ENCODE measurements at places on chromosomes 6 and 20.

DNA sequence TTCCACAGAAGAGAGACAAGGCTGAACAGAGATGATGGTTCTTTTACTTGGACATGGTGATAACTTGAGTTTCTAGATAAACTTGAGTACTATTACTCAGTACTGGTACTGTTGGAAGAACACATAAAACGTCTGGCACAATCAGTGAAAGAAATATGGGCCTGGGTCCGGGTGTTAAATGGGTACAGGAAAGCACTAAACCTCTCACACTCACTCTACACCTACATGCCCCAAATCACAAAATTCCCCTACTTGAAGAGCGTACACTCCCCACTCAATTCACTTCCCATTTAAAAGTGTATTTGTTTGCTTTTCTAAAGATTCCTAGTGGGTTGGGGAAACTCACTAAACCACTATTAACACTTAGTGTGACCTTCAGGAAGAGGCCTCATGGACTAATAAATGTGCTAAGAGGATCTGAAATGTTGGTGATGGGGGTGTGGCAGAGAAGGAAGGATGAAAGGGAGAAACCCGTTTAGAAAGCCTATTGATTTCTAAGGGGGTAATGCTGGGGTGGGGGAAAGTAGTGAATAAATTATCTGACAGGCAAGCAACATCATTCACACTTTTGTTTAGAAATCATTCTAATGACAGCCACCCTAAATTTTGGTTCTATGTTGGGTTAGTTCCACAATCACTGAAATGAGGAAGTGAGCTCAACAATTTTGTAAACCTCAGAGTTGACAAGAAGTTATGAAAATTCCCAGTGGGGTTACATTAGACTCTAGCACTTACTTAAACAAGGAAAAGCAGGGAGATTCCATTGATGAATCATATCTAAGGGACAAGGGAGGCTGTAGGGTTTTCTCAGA is 222.6 kb upstream of the MARCKS start:
- no peak for DNase-seq

DNA sequence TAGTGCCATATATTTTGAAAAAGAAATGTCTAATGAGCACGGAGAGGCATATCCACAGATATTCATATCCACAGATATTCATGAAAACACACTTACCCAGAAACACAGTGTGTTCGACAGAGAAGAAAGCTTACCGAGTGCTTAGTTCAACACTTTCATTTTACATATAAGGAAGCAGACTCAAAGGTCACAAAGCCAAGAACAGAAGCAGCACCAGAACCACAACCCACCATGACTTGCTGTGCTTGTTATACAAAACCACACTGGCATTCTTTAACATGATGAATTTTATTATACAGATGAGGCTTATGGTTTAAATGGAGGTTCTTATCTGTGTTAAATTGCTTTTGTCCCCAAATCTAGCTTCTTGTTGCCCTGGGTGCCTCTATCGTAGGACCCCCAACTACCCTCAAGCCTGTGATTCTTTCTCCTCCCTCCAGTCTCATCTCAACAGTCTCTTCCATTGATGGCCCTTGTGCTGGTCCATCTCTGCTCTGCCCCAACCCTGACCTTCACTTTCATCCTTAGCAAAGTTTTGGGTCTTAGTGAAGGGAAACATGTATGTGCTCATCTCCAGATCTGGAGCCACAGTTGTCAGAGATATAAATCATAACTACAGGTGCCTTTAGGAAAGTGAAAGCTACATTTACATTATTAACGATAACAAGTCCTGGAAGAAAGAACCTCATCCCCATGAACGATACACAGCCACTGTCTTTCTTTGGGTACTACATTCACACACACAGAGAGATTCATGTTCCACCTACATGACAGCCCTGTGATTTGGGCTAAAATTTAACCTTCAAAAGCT is 40.0 kb downstream of the SF3B5 start:
- peak; percentile 19 for DNase-seq

DNA sequence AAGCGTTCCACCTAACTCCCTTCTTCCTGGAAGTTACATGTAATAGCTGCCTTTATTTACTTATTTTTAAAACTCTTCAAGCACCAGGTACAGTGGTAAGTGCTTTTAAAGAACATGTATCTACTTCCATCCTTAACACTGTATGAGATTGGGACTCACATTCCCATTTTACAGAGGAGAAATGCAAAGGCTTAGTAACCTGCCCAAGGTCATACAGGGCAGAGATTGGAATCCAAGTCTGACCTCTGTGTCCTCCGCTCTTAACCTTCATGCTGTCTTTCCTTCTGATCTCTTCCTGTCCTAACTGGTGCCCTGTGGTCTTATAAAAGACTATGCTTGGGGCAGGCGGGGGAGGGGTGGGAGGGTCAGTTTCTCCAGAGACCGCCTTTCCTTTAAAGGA is 1.6 kb downstream of the B4GALT5 start:
- no peak for DNase-seq

DNA sequence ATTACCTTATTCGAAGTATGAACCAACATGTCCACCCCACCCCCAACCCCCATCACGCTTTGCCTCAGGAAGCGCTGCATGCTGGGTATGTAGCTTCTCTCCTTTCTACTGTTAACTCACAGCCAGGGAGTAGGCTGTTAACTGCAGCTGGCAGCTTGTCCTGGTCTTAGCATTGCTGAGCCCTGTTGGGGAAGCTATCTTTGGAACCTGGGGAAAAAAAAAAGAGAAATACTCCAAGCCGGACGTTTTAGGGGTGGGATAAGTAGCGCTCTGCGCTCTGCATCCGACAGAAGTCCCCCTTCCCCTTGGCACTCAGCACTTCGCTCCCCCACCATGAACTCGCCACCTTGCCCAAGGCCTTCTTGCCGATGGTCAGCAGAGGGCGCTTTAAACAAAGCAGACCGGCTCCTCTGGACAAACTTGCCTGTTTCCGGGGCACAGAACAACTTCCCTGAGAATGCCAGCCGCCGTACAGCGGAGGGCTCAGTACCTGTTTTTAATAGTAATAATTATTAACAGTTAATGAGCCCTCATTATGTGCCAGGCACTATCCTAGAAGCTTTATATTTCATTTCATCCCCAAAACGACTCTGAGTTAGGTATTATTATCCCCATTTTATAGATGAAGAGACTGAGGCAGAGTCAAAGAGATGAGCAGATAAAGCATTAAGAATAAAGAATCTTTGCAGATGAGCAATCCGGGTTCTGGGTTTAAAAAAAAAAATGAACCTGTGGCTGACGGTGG is 35.2 kb upstream of the MDFI start:
- peak; percentile 38 for DNase-seq

GRCh38 chr20:12925863-12926793 is 82.6 kb upstream of the SPTLC3 start:
- no peak for DNase-seq

DNA sequence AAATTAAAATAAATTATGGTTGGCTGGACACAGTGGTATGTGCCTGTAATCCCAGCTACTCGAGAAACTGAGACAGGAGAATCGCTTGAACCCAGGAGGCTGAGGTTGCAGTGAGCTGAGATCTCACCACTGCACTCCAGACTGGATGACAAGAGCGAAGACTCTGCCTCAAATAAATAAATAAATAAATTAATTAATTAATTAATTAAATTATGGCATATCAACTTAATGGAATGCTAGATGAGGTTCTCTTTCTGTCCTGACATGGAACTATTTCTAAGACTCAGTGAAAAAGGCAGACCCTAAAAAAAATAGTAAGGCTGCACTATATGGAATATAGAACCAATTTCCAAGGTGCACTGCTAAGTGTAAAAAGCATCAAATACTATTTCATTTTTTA is 4.8 kb downstream of the SRPK1 start:
- DNase-seq = no peak

DNA sequence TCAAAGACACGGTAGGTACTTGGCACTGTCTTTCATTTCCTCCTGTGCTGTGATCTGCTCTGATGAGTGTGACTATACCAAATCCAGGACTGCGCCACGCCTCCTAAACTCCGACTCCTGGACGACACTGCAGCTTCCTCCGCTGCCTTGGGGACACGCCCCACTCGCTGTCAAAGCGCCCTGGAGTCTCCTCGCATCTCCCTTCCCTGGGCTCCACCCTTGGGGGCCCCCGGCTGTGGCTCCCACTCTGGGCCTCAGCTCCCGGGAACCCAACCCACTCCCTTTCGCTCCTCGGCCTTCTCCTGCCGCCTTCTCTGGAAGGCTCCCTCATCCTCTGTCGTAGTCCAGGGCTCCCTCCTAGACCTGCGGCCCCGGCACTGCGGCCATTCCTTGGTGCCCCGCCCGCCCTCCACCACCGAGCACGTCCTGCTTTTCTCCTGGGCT is 61.2 kb downstream of the RSPH3 start:
- DNase-seq = no peak

- DNase-seq = no peak
Measured at GRCh38 chr20:13474467-13474866, 164.3 kb downstream of the TASP1 start.

Data from stimulated activated CD8-positive, alpha-beta memory T cell treated with anti-CD3 and anti-CD28 coated beads, Interleukin-7, amount 100 ng/mL, for 1 hour (primary cell).